ENCODE measurements at places on chromosomes 5 and 9.

GRCh38 chr5:140329739-140330481 is 16.5 kb downstream of the HBEGF start:
- no peak for DNase-seq

DNA sequence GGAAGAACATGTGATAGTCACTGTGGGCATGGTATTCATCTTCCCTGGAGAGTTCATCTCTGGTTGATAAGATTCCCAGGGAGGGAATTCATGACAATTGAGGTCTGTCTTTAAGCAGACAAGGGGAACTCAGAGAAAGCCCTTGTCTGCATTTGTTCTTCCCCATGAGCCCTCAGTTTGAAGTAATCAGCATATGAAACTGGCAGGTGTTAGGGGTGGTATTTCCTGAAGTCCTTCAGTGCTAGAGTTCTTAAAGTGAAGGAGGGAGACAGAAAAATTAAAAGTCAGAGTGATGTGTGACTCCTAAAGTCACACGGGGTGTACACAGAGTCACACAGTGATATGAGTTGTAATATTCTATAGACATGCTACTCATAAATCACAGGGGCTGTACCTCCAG is 60.6 kb upstream of the SYK start:
- no peak for DNase-seq

GRCh38 chr5:41869151-41869723 is 988 bp downstream of the OXCT1 start:
- no peak for DNase-seq

- DNase-seq = no peak
Observed at GRCh38 chr5:75058986-75059535, 6.7 kb upstream of the GCNT4 start.

GRCh38 chr9:132146575-132146974 is 15.3 kb upstream of the NTNG2 start:
- no peak for DNase-seq

DNA sequence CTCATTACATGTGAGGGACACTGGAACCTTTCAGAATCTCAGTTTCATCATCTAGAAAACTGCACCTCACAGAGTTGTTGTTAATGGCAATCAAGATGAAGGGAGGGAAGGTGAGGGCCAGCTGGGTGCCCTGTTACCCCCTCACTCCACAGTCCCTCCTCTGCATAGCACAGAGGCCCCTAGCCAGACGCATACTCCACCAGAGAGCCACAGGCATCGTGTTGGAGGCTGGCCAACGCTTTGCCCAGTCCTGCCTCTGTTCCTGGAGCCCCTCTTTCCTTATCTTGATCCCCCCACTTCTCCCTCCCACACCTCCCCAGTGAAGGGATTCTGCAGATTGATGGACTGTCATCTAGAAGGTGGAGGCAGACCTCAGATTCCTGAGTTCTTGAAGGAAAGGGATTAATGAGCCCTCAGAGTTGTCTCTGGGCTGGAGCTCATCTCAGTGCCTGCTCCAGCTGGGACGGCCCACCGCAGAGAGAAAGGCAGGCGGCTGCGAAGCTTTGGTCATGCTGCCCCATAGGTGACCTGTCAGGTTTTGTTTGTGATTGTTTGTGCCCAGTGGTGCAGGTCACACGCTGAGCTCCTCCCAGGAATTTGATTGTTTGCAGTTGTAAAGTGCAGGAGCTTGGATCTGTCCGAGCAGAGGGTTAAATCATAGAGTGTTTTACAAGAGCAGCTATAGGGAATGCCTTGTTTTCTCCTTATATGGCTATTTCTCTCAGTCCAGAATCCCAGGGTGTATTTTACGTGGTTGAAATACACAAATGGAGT is 487.3 kb downstream of the CCDC171 start:
- no peak for DNase-seq

GRCh38 chr5:149360272-149360671 is 2.4 kb downstream of the PCYOX1L start:
- DNase-seq = no peak

- no peak for DNase-seq
Observed at GRCh38 chr9:27801545-27801944, 228.3 kb upstream of the C9orf72 start.

DNA sequence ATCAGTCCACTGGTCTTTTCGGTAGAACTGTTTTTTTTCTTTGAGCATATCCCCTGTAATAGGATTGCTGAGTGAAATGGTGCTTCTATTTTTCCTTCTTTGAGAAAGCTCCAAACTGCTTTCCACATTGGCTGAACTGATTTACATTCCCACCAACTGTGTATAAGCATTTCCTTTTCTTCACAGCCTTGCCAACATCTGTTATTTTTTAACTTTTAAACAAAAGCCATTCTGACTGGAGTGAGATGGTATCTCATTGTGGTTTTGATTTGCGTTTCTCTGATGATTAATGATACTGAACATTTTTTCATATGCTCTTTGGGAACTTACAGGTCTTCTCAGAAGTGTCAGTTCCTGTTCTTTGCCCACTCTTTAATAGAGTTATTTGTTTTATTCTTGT is 764.7 kb downstream of the MTRR start:
- DNase-seq = peak; percentile 63

- DNase-seq = no peak
Observed at GRCh38 chr9:93574900-93575795, 1.2 kb upstream of the PHF2 start.

GRCh38 chr5:16082982-16083381 is 96.6 kb downstream of the MARCHF11 start:
- DNase-seq = no peak

DNA sequence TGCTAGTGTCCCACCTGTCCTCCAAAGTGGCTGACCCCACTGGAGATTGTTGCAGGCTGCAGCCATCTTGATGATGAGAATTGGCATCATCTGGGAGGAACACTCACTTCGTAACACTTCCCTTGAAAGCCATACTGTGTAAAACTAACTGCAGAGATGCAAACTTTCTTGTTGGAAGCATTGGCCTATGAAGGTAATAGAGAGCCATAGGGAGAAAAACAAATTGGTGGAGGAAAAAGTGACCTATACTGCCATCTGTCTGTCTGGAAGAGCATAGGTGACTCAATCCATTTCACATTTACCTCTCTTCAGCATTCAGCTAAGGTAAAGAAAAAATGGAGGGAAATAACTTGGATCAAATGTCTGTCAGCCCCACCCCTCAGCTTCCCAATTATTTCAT is 473.4 kb downstream of the NTRK2 start:
- no peak for DNase-seq

DNA sequence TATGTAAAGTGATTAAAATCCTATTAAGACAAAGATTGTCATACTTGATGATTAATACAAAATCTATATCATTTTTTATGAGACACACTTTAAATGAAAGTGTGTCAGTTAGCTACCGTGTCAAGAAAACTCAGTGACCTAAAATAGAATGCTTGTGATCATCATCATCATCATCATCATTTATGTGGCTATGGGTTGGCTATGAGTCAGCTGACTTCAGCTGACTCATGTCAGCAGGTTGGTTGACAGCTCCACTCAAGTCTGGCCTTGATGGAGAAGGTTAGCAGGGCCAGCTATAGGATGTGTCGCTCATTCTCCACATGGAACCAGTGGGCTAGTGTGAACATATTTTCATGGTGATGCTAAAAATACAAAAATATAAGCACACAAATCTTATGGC is 43.8 kb upstream of the ZNF300 start:
- no peak for DNase-seq

DNA sequence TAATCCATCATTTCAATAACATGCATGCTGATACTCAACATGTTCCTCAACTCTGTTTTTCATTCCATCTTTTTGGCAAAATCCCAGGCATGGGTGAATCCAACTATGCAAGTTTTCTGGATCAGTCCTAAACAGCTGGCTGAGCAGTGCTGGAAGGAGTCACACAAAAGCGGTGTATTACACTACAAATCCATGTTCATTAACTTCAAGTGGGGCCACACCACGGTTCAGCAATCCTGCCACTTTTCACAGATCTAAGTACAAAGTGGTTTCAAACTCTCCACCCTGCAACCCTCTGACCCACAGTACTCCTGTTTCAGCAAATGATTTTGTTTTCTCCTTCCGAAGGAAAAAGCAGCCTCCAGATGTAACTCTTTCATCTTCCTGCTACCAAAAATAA is 222.5 kb downstream of the EPB41L4A start:
- DNase-seq = no peak

DNA sequence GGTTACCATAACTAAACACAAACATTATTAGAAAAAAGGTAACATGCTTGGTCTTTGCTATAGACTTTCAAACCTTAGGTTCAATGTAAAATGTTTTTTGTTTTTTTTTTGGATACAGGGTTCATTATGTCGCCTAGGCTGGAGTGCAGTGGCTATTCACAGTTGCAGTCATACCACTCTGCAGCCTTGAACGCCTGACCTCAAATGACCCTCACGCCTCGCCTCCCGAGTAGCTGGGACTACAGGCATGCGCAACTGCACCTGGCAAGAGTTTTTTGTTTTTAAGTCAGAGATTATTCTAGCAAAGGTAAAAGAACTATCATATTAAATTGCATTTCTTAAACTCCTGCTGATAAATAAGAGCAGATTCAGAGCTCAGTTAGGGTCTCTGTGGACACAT is 55.1 kb upstream of the NR5A1 start:
- no peak for DNase-seq

DNA sequence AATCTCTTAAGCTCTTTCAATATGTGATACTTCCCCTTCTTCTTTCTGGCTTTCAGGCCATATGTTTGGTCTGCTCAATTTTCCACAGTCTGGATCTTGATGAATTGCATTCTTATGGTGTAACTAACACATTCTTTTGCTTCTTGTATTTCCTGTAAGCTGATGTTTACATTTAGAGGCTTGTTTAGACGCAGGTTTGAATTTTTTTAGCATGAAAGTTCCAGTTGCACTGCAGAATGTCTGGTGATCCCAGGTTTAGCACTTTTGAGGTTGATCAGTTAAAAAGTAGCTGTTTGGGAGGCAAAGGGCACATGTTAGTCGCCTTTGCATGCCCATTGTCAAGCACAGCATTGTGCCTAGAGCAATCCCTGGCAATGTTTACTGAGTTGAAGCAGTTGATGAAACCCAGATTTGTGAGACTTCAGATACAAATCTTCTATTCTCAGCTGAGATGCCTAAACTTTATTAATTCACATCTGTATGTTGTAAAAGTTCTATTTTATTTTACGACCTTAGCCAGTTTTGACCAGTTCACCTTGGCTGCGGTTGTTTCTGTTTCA is 59.6 kb upstream of the SPATA31C2 start:
- DNase-seq = no peak

DNA sequence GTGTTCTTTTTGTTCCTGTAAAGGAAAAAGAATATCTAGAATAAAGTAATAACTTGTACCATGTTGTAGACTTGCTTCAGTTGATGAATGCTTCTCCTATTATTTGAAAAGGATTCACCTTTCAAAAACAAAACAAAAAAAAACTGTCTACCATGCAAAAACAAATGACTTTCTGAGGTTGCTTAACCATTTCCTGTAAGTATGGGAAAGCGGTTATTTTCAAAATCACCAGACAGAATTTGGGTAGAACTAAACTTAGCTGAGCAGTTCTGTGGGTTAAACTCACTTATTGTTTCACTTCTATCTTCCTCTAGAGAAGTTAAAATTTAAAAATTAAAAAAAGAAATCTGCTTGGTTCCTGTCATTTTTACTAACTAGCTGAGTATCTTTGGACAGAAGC is 25.2 kb downstream of the LNPEP start:
- DNase-seq = no peak

- DNase-seq = no peak
Observed at GRCh38 chr9:21028466-21028865, 3.0 kb downstream of the HACD4 start.

DNA sequence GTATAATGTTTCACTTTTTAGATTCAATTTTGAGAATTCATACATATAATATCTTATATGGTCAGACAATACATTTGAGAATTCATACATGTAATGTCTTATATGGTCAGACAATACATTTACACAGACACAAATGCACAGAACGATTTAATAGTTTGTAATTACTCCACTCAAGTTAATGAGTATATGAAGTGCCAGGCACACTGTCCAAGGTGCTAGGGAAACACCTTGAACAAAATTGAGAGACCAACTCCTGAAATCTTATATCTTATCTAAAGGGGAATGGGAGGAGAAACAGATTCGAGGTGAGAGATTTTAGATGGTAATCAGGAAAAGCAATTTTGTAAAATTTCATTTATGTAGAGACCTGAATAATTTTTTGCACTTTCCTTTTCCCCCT is 994.7 kb downstream of the CDH12 start:
- DNase-seq = no peak

DNA sequence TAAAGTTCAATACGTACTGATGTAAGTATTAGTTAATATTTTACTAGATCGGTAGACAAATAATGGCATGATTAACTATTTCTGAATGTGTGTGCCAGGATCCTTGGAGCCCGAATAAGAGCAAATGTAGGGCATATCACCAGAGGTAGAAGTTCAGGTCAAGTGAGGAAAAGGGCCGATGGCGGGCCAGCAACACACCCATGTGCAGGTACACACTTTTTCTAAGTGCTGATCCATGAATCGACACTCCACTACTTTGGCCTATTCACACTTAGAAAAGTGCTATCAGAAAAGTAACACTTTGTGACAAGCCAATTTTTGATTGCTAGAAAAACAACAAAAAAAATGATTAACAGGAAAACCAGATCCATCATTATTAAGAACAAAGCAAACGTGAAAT is 150.3 kb downstream of the AUH start:
- no peak for DNase-seq

GRCh38 chr5:74393943-74394342 is 246.6 kb downstream of the ENC1 start:
- no peak for DNase-seq

DNA sequence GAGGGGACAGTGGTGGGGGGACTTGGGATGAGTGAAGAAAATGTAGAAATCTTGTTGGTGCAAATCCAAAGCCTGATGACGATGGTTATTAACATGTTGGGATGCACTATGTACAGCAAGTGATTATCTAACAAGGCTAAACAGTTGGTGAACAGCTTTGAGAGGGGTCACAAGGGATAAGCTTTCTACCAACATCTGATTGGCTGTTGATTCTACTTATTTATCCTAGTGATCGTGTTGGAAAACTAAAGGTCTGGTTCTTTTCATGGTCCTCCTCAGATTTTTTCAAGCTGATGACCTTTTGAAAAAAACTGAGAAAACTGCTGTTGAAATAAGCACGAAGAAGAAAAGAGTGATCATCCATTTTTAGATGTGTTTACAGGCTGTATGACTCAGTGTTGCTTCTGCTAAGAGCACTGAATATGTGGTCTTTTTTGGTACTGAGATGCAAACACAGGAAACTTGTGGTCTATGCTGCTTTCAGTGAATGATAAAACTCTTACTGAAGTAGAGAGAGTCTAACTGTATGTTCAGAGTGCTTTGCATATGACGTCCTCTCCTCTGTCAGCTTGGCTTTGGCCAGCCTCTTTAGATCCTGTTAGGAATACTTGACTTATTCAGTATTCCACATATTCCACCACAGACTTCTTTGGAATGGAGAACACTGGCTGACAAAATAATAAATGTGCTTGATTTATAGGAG is 174.8 kb downstream of the SLF1 start:
- DNase-seq = no peak

DNA sequence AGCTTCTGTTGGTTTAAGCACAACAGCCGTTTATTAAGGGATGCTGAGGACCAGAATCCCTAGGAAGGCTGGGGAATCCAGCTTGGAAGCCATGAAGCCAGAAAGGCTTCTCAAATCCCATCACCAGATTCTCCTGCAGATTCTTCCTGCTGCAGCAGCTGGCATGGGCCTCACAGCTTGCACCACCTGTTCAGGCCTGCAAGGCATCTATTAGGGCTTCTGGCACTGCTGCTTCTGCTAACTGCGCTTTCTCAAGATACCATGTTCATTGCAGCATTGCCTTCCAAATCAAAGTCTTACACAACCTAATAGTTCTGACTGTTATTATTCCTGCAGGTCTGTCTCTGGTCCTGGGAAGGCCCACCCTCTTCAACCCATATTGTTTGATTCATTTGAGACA is 51.2 kb upstream of the ZNF366 start:
- DNase-seq = peak; percentile 49

- DNase-seq = peak; percentile 26
Observed at GRCh38 chr5:174910245-174910737, 185.9 kb downstream of the MSX2 start.

All from DMS 273 treated with DMSO at 0.1 percent for 48 hours (cell line).